Caco-2 (cell line): ENCODE measurements at places on chromosomes 12 and 14. TPM values are rescaled to one million over a fixed set of nuclear protein-coding genes. Genes with fewer than 3 reads are reported as not detected.

The PTHLH gene
- total RNA-seq, result not detected in 2 replicates

GRCh38 chr14:104364830-104365229 is 214.7 kb upstream of the C14orf180 start:
- DNase-seq, result no peak
- no peak overlapping the region for H3K27ac ChIP-seq
- no peaks in the 10 kb centered on the region for H3K4me1 ChIP-seq
- no peaks in the 10 kb centered on the region for H3K36me3 ChIP-seq
- no peak overlapping the region for H3K4me3 ChIP-seq

DNA sequence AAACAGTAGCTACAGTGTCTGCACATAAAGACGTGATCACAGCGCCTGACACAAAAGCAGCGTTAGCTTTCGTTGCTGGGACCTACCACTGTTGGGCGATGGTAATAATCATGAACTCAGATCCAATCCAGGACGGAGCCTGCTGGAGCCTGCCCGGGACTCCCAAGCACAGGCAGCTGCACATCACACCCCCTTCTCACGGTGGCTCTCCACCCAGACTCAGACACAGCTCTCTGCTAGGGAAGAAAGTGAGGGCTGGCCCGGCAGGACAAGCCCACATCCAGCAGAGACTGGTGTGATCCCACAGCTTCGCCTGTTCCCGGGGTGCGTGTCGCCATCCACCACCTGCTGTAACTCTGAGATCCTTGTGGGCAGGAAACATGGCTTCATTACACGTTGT is 49.9 kb upstream of the FOXN3 start:
- no peaks in the 10 kb centered on the region for H3K4me1 ChIP-seq
- no peak overlapping the region for H3K4me3 ChIP-seq
- DNase-seq, result no peak
- H3K27me3 ChIP-seq, result no peaks in the 10 kb centered on the region

DNA sequence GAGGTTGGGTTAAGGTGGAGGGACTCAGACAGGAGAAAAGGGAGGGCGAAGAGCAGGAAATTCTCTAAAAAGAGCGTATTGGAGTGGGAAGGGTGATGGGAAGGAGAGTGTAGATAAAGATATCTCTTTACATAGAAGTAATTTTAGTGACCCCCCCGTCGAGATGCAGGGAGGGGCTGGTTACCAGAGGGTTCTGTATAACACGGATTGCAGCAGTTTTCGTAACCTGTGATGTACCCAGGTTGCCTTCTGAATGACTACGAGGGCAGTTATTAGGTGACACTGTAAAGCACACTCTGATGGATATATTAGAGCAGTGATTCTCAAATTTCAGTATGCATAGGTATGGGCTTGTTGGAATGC is 443 bp downstream of the DNAL1 start:
- peak overlapping the region; percentile 86 for H3K27ac ChIP-seq
- no peaks in the 10 kb centered on the region for H3K27me3 ChIP-seq
- no peaks in the 10 kb centered on the region; the same call in 1 of the 2 replicates for H3K36me3 ChIP-seq
- DNase-seq, result no peak

DNA sequence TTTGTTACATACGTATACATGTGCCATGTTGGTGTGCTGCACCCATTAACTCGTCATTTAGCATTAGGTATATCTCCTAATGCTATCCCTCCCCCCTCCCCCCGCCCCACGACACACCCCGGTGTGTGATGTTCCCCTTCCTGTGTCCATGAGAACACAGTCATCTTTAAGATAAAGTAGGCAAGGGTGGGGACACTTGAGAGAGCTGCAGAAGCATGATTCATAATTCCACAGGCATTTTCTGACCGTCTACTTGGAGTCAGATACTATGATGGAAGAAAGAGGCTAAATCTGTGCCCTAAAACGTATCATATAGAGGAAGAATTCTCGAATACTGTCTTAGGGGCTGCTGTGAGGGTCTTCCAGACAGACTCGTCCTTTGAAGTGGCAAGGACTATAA is 145.9 kb upstream of the VASH1 start:
- no peak overlapping the region for H3K27ac ChIP-seq
- no peaks in the 10 kb centered on the region for H3K4me1 ChIP-seq
- H3K27me3 ChIP-seq, result no peaks in the 10 kb centered on the region
- DNase-seq, result no peak

The SIRT4 gene
- 2.1 and 3.6 TPM in 2 replicates for total RNA-seq

GRCh38 chr12:120763250-120763649 is 37.6 kb downstream of the ACADS start:
- peaks cover 15% of the 10 kb centered on the region; the same call in 1 of the 2 replicates for H3K4me1 ChIP-seq
- DNase-seq, result no peak

The TEX52 gene
- 0.34 TPM in 1 of 2 replicates, not detected in the other for total RNA-seq

- no peak overlapping the region for H3K27ac ChIP-seq
- H3K36me3 ChIP-seq, result peaks cover 8% of the 10 kb centered on the region
- H3K4me3 ChIP-seq, result no peak overlapping the region
- DNase-seq, result no peak
These were observed 41.1 kb downstream of the EID3 start for GRCh38 chr12:104344682-104345081.

DNA sequence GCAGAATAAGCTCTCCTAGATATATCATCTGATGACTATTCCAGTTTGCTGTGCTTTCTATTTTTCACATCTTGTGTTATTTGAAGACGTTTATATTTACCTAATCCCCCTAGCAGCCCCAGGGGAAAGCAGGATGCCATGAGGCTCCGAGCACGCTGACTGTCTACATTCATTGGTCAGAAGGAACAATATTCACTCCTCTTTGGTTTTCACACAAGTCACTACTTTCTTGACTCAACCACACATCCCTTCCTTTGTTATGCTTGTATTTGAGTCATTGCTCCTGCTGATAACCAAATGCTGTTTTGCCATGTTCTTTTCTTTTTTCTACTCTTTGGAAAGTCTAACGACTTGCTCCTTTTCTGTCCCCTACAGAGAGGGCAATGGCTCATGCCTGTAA is 86.5 kb upstream of the SLC38A2 start:
- no peak overlapping the region for H3K4me3 ChIP-seq
- H3K27ac ChIP-seq, result no peak overlapping the region
- peaks cover 31% of the 10 kb centered on the region for H3K4me1 ChIP-seq
- no peak for DNase-seq
- H3K36me3 ChIP-seq, result no peaks in the 10 kb centered on the region
- no peaks in the 10 kb centered on the region for H3K27me3 ChIP-seq
